Urothelium cell line (cell line): ENCODE measurements at places on chromosomes 12 and 14.

DNA sequence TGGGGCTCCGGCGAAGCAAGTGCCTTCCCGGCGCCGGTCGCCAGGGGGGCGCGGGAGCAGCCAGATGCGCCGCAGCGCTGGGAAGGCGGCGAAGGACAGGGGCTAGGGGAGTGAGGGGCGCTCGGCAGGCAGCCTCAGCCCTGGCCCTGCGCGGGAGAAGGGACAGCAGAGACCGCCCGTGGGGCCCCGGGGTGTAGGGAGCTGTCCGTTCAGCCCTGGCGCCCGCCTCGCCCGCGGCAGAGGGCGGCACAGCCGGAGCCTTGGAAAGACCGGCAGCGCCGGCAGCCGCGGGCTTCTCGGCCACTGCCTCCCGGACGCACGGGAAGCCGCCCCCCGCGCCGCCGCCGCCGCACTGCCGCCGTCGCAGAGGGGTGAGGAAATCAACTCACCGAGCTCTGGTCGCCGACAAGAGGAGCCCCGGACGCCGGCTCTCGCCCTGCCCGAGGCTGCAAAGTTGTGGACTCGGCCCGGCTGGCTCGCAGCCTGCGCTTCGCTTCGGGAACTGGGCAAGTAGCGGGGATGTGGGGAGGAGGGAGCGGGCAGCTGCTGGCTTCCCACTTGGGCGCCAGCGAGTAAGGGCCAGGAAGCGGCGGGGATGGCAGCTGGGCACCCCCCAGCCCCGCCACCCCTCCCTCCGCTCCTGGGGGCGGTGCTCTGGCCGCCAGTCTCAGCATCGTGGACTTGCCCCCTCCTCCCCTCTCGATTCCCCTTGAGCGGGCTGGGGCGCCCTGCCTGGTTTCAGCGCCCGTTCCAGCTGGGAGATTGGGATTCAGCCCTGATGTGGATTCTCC, at the start of gene ZDHHC22:
ZDHHC22 (minus strand) TSS at position 578 of the 791 bp plus-strand sequence. CDS start 2,053 bp downstream, outside the sequence.
- peak; percentile 80 for DNase-seq

DNA sequence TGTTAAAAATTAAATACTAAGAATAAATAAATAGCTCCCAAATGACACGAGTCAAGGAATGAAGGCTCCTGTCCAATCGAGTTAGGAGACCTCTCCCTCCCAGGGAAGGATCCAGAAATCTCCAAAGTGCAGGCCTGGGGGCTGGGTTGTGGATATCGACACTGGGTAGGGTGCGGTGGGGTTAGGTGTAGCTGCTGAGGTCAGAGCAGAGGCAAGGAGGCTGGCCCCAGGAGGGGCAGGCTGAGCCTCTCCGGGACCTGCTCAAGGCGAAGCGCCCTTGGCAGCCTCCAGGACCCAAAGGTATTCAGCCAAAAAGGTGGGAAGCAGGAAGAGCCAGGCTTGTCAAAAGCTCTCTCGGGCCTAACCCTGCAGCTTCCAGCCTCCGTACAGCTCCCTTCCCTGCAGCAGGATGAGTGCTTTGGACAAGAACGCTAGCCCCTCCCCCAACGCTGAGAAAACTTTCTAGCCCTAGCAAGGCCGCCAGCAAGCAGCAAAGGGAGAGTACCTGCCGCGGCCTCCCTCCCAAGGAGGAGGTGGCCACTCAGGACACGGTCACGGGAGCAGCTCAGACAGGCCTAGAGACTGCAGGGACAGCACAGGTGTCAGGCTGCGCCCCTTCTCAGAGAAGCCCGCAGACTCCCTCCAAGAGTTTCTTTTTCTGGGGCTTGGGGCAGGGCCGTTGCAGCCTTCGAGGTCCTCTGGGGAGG, 3.7 kb upstream of the PNMA1 start:
- no peak for DNase-seq

DNA sequence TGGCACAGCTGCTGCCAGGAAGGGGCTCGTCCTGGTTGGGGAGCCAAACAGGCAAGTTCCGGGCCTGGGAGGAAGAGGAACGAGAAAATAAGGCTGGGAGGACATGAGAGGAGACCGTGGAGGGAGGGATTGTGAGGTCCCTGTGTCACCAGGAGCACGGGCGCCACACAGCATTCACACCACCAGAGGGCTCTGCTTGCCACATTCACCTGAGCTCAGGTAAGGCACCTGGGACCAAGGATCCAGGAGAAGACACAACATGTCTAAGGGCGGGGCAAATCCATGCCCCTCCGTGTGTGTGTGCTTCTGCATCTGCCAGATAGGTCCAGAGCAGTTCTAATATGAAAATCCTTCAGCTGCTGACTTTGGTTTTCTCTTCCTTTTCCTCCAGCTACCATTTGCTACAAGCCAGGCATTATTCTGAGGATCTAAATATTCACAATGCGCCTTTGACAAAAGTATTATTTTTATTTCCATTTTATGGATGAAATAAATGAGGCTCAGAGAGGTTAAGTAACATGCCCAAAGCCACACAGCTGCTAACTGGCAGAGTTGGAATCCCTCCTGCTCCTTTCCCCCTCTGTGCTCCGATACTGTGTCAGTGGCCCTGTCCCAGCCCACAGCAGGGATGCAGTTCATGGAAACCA, 14.6 kb downstream of the RAPGEF3 start:
- DNase-seq, result peak; percentile 36

DNA sequence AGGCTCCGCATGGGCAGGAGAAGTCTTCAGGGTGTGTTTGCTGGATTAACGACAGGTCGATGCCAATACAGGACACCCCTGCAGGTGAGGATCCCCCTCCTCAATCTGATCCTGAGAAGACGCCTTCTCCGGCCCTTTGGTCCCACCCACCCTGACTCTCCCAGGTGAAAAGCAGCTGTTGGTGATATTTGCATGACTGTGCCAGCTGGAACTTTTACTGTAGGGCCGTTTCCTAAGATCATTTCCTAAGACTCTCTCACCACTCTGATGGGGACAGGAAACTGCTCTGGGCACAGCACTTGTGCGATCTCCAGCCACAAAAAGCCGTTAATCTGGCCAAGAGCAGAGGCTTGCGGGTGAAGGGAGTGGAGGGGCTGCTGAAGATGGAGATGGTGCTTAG, 16.8 kb upstream of the EIF5 start:
- no peak for DNase-seq

- DNase-seq, result no peak
Measured at GRCh38 chr14:32217301-32217700, 14.2 kb upstream of the RNU6-8 start.

DNA sequence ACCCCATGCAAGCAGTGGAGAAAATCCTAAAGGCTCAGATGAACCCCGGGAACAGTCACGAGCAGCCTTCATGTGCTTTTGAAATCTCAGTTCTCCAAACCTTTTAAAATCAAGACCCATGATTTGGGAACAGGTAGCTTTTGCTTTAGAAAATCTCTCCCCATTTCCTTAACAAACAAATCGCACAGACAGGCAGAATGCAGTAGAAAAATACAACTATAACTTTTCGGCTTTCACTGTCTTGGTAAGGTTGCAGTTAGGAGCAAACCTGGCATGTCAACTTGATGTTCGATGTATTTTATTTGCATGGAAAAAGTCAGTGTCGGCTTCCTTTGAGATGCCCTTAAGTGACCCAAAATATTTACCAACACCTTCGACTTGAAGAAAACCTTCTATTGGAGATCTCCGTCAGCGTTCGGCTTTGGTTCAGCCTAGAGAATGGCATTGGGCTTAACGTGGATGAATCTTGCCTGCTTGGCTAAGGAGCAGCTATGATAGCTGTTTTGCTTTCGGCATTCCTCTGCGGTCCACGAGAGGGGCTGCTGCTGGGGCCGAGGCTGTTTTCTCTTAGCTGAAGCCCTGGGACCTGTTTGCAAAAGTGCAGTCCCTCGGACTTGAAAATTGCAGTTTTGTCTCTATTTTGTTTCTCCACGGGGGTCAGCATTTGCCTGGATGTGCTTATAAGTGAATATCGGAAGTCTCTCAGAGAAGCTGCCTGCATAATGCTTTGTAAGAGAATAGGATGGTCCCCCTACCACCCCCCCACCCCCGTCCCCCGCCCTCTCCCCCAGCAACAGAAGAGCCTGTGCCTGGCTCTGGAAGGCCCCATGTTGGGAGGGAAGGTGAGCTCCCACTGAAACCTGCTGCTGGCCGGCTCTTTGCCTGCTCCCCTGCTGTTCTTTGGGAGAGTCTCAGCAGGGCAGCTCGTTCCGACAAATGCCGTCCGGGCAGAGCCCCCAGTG, 122.8 kb downstream of the AACS start:
- no peak for DNase-seq

DNA sequence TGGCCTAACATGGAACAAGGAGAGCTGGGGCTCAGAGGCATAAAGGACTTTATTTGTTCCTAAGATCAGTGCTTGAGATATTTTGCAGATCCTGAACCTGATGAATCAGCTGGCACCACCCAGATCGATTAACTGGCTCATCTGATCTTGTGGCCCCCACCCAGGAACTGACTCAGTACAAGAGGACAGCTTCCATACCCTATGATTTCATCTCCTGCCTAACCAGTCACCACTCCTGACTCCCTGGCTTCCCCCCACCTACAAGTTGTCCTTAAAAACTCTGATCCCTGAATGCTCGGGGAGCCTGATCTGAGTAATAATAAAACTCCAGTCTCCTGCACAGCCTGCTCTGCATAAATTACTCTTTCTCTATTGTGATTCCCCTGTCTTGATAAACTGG, 5.1 kb downstream of the C12orf56 start:
- no peak for DNase-seq

- DNase-seq, result no peak
Measured at GRCh38 chr12:123027726-123028445, 47.4 kb downstream of the ARL6IP4 start.

DNA sequence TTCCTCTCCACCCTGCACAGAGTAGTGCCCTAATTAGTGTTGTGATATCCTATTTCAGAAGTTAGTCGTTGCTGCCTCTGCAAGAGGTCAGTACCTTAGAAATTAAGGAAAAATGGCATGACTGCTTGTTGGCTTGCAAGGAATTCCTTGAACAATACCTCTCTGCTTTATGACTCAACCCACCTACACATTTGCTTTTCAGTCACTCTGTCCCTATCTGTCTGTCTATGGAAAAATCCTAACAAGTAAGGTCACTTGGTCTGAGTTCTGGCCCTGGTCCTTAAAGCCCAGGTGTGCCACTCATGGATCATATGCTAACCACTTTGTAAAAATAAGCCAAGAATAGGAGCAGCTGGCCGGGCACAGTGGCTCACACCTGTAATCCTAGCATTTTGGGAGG, 116.4 kb upstream of the ATF1 start:
- peak; percentile 57 for DNase-seq
